Natural killer cell treated with Interleukin-12 subunit alpha and Interleukin-12 subunit beta and Interleukin-15 and Interleukin-18, amount 100 ng/mL, for 72 hours (primary cell): ENCODE measurements at places on chromosomes 7 and 10.

DNA sequence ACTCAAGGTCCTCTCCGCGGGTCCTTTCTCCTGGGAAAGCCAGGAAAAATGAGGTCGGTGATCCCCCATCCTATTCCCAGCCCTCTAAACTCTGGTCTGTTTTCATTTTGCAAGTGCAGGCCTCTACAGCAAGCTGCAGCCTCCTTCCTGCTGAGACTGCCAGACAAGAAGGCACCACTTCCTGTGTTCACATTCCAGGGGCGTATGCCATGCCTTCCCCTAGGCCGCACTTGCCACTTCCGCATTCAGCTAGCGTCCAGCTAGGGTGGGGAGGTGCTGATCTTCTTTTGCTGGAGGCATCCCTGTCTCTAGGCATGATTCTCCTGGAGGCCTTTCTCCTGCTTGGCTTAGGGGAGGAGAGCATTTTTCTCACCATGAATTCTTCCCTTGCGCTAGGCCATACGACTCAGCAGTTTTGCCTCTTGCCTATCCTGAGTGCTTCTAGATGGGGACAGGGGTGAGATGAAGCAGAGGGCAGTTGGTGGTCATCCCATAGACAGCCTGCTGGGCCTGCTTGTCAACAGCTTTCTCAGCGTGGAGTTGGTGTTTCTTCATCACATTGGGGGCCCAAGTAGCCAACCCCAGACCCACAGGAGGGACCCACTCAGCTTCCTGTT, 328.9 kb downstream of the RPS24 start:
- peak; percentile 61 for DNase-seq

GRCh38 chr7:85587785-85588184, 400.9 kb upstream of the SEMA3D start:
- no peak for DNase-seq

- no peak for DNase-seq
Observed at GRCh38 chr10:73263693-73264347, 11.4 kb upstream of the MRPS16 start.

DNA sequence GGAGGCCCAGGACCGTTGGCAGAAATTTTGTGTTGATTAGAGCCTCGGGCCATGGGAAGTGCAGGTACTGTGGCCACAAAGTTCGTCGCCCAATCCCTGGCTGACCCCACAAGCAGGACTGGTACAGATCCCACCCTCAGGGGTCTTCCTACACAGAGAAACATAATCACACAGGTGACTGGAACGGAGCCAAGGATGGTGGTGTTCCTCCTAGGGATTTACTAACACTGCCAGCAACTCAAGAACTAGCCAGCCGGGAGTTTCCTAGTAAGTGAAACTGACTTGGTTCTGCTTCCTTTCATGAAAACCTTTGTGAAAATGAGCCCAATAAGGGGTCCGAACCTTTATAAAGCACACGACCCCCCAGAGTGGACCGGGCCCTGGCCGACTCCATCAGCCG, 5.7 kb downstream of the CUX1 start:
- DNase-seq, result no peak

- no peak for DNase-seq
Observed at GRCh38 chr10:65571011-65571570, 1354.7 kb upstream of the LRRTM3 start.

GRCh38 chr10:31030260-31030659, 1.4 kb downstream of the ZNF438 start:
- DNase-seq, result no peak

GRCh38 chr10:95518455-95519452, 42.4 kb downstream of the SORBS1 start:
- DNase-seq, result no peak

- no peak for DNase-seq
Observed at GRCh38 chr7:2353113-2353935, 1.3 kb upstream of the EIF3B start.

DNA sequence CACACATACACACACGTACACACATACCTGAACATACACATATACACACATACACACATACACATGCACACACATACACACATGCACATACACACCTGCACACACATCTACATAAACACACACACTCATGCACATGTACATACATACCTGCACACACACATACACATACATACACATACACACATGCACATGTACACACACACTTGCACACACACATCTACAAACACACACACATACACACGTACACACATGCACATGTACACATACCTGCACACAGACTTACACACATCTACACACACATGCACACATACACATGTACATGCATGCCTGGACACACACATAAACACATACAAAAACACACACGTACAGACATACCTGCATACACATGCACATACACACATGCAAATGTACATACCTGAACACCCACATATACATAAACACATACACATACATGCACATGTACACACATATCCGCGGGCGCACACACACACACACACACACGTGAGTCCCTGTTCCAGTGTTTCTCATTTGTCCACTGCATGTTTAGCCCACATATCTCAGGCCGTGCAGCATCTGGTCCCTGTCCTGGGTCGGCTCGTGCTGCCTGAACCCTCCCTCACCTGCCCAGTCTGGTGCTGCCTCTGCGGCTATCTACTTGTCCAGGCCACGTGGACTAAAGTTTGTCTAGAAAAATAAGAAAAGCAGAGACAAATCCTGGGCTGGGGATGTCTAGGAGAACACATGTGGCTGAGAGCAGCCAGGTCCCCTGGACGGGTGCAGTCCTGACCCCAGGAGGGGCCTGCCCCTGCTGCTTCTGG, 238.7 kb downstream of the TCERG1L start:
- DNase-seq, result no peak

GRCh38 chr10:14936584-14936983, 17.3 kb downstream of the DCLRE1C start:
- DNase-seq, result no peak

DNA sequence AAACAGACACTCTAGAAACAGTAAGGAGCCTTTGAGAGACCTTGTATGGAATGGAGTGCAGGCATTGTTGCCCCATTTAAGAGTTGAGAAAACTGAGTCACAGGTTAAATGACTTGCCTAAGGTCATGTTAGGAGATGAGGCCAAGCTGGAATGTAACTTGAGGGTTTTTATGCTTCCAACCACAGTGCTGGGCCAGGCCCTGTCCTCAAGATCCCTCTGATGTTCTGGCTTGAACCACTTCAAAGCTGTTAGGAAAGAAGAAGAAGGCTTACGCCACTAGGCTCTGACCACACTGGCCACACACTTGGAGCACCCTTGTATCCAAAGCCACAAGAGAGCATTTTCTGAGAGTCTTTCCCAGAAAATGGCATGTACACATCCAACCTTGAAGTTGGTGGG, 42.7 kb downstream of the PLAU start:
- DNase-seq, result no peak

DNA sequence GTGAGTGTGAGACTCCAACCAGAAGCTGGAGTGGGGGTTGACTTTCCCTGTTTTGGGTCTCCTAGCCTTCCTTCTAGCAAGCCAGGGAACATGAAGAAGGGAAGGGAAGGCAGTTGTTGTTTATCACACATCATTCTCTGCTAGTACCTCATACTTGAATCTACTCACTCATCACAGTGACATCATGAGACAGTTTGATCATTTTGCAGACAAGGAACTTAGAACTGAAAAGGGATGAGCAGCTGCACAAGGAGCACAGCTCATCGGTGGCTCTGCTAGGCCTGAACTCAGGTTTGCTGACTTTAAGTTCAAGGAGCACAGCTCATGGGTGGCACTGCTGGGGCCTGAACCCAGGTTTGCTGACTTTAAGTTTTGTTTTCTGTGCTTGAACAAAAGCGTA, 19.2 kb downstream of the PRXL2A start:
- no peak for DNase-seq

DNA sequence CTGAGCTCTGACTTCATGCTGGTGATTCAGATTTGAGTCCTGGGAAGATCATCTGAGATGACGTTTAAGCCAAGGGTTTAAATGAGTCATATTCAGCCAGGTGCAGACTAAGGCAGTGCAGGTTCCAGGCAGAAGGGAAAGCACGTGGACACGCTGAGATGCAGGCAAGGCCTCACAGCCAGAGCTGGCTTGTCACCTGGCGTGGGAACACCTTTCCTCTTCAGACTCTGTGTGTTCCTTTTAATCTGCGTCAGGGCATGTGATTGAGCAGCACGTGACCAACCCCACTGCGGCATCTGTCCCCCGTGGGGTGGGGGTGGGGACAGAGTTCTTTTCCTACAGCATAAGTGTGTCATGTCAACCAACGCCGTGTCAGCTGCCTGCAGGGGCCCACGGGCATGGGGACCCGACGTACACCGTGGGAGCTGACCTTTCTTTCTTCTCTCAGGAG, 10.7 kb upstream of the IDI2 start:
- DNase-seq, result no peak

- DNase-seq, result no peak
Observed at GRCh38 chr7:837001-837400, 4.7 kb downstream of the SUN1 start.

GRCh38 chr10:70459774-70460490, 18.5 kb upstream of the NODAL start:
- no peak for DNase-seq
